ENCODE measurements at places on chromosomes 3 and 15.
A peak's percentile ranks its signal among the peaks of the same experiment; 100 is the strongest.

DNA sequence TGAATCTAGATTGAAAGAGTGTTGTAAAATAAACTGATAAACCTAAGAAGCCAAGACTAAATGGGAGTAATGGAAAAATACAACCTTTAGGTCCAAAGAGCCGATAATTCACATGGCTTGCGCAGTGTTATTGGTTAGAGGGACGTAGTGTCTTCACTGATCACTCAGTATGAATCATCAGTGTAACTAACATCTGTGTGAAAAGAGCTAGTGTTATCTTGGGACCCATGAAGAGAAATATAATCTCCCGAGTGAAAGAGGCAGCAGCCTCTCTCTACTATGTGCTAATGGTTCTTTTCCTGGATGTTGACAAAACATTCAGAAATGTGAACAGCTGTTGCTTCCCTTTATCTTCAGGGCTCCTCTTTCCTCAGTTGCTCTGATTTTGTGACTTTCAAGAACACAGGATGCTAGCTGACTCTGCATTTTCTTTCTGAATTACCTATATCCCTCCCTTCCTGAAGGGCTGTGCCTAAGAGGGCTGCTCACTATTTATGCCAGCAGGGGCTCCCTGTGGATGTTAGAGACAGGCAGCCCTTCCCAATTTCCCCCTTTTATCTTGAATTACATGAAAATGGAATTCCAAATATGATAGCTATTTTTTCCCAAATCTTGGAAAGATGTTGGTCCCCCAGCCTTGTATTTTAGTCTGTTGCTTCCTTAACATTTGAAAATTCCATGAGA, 128.8 kb downstream of the GRM7 start:
- no peak for DNase-seq

DNA sequence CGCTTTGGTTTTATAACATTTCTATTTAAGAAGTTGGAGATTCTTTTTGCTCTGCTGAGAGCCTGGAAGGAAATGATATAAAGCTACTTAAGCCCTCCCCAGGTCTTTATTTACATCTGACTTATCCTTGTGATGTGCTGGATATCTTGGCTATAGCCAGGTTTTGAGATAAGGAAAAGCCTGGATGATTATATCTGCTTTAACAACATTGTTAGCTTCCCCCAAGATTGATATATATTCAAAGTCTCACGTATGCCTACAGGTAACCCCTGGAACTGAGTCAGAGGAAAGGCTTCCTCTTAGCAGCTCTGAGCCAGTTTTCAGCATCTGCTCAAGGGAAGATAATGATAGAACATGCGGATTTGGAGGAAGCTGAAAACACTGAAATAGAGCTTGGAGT, 61.5 kb upstream of the CRBN start:
- no peak for DNase-seq

- no peak for DNase-seq
Measured at GRCh38 chr3:128236657-128237056, 83.4 kb downstream of the EEFSEC start.

GRCh38 chr3:126963261-126964190, 19.4 kb upstream of the PLXNA1 start:
- no peak for DNase-seq

DNA sequence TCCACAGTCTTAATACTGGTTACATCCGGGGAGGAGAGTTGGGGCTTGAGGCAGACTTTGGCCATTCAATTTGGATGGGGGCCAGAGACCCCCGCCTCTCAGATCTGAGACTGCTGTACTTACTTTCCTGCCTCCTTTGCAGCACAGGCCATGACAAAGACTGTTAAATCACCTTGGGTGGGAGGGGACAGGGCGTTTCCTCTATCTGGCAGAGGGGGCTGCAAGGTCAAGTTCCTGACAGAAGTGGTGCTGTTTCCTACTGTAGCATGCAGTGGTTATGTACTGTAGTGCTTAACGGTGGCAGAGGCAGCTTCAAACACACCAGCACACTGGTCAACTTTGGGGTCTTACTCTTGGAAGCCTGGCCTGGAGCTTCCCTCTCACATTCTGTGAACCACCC, 261.2 kb upstream of the LRRFIP2 start:
- DNase-seq = no peak

GRCh38 chr3:151301787-151302186, 14.8 kb downstream of the GPR87 start:
- no peak for DNase-seq

- no peak for DNase-seq
Measured at GRCh38 chr15:74958908-74959585, 2.5 kb upstream of the RPP25 start.

DNA sequence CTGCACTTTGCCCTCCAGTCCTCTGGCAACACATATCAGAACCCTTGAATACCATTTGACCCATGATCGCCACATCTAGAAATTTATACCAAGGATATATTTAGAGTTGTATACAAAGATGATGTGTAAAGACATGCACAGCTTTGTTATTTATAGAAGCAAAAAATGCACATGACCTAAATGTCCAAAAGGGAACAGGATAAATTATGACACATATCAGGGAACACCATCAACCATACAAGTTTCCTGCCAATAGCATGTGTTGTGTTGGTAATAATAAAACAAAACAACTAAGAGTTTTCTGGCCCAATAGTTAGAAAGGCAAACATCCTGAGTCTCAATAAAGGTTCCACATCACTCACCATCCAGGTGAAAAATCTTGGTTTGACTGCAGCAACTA, 51.5 kb downstream of the AAGAB start:
- no peak for DNase-seq

DNA sequence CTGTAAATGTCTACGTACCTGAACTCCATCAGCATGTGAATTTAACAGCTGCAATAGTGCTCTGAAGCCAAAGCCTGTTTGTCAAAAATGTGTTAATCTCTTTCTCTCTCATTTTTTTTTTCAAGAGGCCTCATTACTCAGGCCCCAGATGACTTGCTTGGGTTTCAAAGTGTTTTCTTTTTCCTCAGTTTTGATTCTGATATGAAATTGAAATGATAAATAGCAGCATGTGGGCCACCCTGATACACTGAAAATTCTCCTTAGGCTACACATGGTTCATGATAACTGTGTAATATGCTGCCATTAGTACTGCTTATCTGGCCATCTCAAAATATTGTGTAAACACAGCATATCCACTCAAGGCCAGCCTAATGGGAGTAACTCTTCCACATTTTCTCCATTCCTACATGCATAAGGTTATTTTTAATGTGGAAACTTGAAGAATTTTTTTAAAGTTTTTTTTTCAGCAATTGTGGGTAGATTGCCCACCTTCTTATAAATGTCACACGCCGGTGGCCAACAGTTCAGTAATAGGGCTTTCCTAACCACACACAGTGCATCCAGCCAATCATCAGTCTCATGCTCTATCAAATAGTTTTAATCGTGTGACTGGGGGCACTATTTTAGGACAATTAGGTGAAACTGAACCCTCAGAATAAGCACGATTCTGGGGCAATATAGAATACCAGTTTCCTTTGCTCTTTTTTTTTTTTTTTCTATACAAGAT, 13.1 kb upstream of the DENND4A start:
- no peak for DNase-seq

DNA sequence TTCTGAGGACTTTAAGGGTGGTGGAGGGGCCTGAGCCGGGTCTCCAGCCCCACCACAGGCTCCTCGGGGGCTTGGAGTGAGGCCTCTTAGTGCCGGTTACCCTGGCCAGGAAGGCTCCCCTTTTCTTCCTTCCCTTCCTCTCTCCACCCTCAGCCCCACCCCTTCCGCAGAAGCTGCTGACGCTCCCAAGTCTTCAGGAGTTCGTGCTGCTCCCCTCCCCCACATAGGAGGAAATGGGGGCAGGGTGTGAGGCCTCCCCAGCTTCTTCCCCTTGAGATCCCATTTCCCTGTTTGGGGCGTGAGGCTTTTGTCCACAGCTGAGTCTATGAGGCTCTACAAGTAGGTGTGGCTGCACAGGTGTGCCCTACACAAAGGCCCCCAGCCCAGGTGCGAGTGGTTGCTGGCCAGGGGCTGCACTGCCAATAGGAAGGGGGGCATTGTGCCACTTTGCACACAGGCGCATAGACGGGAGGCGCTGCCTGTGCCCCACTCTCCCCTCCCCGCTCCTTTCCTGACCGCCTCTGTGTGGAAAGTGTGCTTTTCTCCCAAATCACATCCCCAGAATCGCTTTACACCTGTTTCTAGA, 915 bp upstream of the CALML4 start:
- no peak for DNase-seq

DNA sequence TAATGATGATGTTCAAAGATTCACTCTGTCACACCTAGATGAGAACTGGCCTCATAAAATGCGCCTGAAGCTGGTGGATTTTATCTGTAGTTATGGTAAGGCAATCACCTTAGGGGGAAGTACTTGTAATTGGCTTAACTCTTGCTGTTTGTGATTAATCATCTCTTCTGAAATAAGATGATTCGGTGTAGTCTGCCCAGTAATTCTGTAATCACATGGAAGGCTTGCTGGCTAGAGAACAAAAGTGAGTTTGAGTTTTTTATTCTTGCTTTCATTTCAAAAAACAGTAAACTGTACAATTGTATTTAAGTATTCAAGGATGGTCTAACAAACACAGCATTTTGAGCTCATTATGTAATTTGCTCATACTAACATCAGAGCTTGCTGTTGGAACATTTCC, 72.1 kb downstream of the OTOL1 start:
- no peak for DNase-seq

- DNase-seq = no peak
Measured at GRCh38 chr15:66429546-66429945, 42.8 kb downstream of the MAP2K1 start.

GRCh38 chr3:111737047-111737705, 121.9 kb upstream of the PHLDB2 start:
- DNase-seq = no peak

- DNase-seq = no peak
Measured at GRCh38 chr15:30896211-30896606, 7.5 kb upstream of the FAN1 start.

DNA sequence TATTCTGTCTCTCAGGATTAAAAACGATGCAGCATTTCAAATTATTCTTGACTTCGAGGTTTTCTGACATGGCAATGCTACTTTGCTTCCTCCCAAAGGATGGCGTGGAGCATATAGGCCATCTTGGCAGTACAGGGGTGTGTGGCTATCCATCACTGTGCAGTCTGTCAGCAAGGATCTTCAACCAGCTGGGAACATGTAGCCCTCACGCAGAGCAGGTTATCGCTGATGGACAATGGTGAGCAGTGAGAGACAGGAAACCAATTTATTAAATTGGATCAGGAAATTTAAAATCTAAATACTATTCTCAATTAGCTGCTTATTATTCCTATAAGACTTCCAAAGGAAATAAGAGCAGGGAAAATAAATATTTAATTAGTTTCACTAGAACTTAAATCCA, 615.3 kb downstream of the OTOL1 start:
- no peak for DNase-seq

DNA sequence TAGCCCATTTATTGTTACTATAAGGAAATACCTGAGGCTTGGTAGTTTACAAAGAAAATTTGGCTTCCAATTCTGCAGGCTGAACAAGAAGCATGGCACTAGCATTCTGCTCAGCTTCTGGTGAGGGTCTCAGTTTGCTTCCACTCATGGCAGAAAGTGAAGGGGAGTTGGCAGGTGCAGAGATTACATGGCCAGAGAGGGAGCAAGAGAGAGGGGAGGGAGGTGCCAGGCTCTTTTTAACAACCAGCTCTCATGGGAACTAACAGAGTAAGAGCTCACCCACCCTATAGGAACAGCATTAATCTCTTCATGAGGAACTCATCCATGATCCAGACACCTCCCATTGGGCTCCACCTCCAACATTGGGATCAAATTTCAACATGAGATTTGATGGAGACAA, 437.9 kb downstream of the CHL1 start:
- DNase-seq = no peak

GRCh38 chr3:43997316-43997715, 244.4 kb upstream of the TOPAZ1 start:
- no peak for DNase-seq

DNA sequence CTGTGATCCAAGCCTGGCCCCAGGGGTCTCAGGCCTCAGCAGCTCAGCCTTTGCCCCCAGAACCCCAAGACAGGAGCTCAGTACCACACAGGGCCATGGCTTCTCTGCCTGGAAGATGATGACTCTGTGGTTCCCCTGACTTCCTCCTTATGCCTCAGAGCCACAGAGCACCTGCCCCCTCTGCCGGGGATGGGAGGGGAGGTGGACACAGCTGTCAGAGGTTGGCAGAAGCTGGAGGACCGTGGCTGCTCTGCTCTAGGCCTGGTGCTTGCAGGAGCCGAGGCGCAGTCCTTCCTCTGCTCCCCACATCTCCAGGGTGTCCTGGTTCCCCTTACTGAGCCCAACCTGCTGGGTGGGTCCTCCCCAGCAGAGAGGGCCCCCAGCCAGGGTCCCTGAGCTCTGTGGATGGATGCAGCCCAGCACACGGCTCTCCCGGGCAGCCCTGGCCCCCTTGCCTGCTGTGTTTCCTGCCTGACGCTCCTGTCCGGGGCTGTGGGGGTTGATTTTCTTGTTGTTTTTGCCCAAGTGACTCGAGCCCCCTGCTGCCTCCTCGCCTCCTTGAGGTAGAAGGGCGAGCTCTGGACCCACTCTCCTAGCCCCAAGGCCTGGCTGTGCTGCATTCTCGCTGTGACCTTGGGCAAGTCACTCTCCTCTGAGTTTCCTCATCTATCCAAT, 36.6 kb downstream of the PSTPIP1 start:
- DNase-seq = peak; percentile 67

GRCh38 chr15:36447373-36447772, 132.1 kb upstream of the CDIN1 start:
- no peak for DNase-seq

- DNase-seq = no peak
Measured at GRCh38 chr3:84961011-84961410, 2.2 kb downstream of the CADM2 start.

- DNase-seq = peak; percentile 79
Measured at GRCh38 chr15:75842722-75843677, at the start of gene UBE2Q2. Gene UBE2Q2 (plus strand): TSS chr15:75843447. CDS start chr15:75843667, 220 bp downstream.

- no peak for DNase-seq
Measured at GRCh38 chr3:52399593-52399992, 45.3 kb downstream of the SEMA3G start.

- no peak for DNase-seq
Measured at GRCh38 chr3:53816425-53816824, 29.8 kb downstream of the CHDH start.

DNA sequence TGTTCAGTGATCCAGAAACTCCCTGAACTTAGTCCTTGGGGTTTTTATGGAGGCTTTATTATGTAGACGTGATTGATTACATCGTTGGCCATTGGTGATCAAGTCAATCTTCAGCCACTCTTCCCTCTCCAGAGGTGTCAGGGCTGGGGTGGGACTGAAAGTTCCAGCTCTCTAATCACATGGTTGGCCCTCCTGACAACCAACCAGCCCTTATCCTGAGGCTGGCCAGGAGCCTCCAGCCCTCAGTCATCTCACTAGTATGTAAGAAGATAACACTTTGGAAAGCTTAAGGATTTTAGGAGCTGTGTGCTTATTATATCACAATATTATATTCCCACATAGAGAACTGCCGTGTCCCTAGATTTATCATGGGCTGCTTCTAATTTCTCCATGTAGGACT, 142.3 kb downstream of the VPS8 start:
- DNase-seq = no peak
